Activated CD4-positive, alpha-beta T cell treated with anti-CD3 and anti-CD28 coated beads for 24 hours (primary cell): ENCODE measurements at places on chromosomes 4 and X.

DNA sequence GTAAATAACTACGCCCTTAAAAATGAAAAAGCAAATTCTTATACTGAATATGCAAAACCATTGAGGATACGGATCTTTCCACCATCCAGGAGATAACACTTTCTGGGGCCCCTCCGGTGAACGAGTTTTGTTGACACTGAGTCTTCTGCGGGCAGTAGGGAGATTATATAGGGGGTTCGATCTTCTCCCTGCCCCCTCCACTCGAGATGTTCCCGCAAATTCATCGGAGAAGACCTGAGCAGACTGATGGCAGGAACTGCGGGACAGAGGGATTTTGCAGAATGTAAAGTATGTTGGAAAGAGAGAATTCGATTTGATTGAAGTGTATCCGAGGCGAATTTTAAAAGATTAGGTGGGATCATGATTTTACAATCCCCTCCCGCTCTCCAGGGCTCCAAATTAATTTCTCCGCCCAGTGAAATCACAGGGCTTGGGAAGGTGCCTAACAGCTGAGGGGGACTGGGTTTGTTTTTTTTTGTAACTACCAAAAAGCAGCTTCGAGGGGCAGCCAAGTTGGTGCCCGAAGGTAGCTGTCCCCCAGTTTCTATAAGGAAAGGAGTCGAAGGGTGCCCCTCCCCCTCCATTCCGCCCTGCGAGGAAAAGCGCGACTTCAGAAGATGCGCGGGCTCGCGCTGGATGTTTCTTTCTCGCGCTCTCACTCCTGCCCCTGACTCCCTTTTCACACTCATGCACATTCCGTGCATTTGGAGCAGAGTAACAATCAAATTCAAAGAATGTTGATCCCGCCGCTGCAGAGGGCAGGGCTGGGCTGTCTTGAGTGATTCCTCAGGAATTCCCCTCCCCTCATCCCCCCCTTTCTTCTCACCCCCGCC, 1.2 kb downstream of the TMEM255A start:
- DNase-seq = no peak

- DNase-seq = no peak
Observed at GRCh38 chrX:43345166-43345565, 310.9 kb upstream of the MAOA start.

DNA sequence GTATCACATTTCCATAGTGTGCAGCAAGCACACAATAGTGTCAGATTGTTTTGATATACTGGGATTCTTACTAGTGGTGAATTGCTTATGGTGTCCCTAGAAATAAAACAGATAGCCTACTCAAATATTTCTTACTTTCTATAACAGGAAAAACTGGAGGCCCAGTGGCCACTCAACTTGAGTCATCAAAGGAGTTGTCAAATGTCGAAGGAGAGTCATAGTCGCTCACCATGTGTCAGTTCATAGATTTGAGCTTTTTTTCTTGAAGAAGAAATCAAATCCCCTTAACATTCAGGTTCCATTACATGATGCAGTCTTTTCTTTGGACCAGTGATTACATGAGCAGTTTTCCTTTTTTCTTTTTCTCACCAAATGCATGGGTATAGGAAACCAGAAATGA, 1271.0 kb downstream of the RAPGEF2 start:
- DNase-seq = no peak

DNA sequence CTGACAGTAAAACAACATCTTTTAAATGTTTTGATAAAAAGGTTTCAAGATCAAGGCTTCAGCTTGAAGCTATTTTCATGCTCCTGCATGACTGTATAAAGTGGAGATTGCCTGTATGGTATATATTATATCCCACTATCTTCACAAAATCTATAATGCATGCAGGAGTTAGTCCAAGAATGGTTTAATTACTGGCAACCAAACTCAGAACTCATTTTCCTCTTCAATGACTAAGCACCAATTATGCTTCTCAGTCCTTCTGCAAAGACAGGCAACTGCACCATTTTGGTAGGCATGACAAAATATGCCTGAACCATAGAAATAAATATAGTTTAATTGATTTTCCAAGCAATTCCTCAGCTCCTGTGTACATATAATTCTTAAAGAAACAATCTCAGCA, 54.5 kb downstream of the NPY5R start:
- no peak for DNase-seq

- DNase-seq = no peak
Observed at GRCh38 chrX:109934434-109934833, 68.5 kb upstream of the TMEM164 start.

DNA sequence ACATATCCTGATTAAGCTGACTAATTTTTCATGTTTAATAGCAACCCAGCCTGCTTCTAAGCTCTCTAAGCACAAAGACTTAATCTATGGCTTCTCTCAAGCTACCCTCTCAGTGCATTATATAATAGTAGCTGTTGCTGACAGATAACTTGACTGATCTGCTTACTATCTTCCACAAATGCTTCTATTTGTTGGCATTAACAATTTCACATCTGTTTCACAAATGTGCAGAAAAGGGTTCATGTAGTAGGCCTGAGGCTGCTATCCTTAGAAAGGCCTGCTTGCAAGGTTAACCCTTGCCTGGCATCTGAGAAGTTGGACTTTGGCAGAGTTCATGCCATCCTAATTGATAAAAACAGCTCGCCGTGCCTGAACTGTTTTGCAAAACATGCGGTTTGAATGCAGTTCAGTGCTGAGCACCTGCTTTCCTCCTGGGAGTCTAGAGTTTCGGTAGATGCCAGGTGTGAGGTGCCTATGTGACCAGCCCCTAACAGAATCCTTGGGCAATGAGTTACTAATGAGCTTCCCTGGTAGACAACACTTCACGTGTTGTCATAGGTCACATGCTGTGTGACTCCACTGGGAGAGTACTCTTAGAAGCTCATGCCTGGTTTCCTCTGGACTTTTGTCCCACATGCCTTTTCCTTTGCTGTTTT, 68.4 kb downstream of the NSG1 start:
- DNase-seq = no peak

DNA sequence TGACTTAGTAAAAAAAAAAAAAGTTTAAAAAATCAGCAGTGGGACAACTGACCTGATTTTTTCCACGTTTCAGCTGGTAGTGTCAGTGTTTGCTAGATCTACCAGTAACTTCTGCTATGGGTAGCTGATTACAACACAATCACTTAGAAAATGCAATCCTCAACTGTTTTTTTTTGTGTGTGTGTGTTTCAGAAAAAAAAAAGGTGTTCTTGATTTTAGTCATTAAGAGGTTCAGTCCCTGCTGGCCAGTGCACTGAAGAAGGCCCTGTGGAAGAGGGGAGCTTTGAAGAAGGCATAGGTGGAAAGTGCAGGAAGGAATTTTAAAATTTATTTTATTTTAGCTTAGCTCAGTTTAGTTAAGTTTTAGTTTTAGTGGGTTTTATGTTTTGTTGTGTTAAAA, 46.9 kb downstream of the SH2D1A start:
- DNase-seq = no peak

GRCh38 chrX:49925176-49925575, 2.8 kb downstream of the CLCN5 start:
- no peak for DNase-seq

DNA sequence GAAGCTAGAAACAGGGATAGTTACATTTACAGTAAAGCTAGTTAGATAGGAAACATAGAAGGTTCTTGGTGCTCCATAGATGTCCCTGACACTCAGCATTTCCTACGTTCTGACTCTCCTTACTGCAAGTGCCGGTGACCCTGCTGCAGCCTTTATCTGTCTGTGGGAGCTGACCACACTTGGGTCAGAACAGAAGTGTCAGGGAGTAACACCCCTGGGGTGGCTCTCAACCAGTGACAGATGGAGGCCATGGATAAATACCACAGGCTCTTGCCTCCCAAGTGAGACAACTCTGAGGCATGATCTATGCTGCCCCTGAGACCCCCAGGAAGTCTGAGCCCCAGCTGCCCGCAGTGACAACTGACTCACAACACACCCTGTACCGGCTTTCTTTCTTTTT, 69.8 kb downstream of the ANXA3 start:
- DNase-seq = no peak

DNA sequence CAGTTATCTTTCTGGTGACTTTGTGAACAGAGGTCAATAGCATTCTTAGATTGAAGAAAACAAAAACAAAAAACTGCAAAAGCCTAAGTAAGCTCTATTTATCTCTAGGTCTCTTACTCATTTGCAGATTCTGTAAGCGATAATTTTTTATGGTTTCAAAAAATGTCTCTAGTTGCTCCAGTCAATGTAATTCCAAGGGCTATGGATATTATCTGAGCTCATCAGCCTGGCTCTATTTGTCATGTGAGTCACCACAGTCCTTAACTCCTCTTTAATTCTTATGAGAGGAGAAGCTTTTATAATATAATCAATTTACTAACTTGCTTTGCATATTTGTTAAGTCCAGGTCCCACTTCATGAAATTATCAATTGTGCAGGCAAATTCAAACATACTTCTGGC, 79.1 kb downstream of the NPFFR2 start:
- no peak for DNase-seq

DNA sequence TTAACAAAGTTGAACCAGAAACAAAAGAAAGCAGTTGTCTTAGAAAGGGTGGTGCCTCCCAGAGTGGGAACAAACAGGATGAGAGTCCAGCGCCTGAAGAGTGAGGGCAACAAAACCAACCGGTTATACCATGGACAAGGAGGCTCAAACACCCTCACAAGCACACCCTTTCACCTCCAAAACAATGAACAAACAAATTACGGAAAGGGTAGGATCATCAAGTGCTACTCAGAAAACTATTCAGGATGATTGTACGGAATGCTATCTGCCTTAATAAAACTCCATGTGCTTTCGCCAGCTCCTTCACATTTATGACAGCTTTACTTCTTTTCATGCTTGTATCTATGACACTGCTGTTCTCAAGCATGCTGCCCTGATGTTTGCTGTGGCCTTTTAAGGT, 26.8 kb downstream of the SLC39A8 start:
- DNase-seq = no peak

DNA sequence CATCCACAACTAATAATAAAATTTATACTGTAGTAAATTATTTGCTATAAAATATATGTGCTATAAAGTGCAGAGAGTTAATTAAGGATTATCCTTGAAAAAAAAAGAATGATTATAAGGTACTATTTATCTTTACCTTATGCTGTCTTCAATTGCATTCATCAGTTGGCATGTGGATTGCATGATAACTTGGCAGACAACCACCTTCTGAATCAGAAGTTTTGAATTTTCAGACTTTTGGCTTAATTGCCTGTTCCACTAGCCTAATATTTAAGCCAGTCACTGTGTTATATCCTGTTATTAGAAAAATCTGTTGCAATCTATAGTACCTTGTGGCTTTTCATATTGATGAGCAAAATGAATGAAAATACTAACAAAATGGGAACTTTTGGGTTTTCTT, 1040.3 kb upstream of the PCDH10 start:
- no peak for DNase-seq

GRCh38 chrX:120647127-120647526, 17.3 kb upstream of the C1GALT1C1 start:
- no peak for DNase-seq

DNA sequence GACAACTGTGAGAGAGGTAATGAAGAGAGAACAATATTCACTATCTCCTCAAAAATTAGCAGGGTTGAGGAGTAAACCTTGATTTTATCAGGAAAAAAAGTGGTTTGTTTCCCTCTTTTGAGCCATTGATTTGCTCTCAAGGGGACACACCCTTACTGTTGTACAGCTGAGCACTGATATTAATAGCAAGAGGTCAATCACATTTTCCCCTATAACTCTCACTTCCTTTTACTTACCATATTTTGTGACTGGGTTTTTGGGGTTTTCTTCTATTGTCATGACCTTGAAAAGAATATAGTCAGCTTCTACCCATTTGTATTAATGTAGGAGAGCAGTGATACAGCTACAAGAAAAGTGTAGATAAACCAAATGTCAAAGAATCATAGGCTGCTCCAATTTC, 70.2 kb upstream of the LONRF3 start:
- no peak for DNase-seq

- DNase-seq = no peak
Observed at GRCh38 chr4:125334926-125335325, 20.2 kb downstream of the FAT4 start.
